ENCODE measurements at places on chromosomes 7 and 10.

DNA sequence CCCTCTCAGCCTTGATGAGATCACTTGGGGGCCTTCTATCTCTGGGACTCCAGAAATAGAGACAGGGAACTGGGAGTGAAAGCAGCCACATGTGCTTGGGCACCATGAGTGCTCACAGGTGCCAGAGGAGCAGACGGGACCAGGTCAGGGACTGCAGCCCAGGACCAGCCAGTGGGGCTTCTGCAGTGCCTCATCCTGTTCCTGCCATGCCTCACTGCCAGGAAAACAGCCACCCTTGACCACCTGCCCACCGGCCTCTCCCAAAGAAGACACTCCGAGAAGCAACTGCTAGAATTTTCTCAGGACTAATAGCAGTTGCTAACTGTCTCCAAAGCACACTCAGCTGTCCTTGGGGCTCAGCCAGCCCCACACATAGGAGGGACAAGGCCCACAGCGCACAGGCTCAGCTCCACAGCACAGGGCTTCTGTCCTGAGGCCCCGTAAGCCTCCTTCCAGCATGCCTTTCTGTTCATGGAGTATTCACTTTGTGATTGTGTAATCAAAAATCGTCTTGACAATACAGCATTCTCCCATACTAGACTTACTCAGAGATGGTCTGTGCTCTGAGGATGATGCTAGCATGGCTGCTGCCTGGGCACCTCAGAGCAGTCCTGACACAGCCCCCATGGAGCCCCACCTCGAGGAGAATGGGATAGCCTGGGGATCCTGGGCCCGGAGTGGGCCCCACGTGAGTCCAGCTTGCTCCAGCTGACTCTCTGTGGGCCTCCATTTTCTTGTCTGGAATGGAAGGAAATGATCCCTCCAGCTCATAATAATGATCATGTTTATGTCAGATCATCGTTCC, 115.7 kb upstream of the RET start:
- DNase-seq, result no peak

DNA sequence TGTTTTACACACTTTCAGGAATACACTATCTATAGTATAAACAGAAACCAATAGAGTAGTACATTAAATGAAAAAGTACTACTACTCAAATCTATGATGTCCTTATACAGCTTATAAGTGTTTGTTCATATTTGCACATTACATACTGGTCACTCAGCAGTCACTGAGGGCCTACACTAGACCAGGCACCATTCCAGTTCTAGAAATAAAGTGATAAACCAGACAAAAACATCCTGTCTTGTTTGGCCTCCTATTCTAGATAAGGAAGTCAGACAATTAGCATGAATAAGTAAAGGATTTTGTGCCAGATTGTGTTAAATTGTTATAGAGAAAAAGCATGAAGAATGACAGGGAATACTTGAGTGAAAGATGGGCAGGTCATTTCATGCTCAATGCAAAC, 219.0 kb downstream of the CRPPA start:
- DNase-seq, result no peak

DNA sequence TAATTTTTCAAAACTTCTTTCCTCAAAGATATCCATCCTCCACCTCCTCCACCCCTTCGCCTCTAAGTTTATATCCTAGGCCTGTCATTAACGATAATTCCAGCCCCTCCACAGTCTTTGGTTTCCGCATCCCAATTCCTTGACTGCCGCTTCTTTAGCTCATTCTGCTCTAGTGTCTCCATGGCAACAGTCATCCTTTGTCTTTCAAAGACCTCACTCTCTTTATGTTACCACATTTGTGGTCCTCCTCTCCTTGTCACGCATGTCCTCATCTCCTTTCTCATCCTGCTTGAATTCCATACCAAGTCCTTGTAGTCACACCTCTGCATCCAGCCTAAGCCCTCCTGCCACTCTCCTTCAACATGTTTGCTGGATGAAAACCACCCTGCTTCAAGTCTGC, 511.2 kb upstream of the KLF6 start:
- no peak for DNase-seq

- no peak for DNase-seq
These were observed 245.1 kb upstream of the AOAH start for GRCh38 chr7:36969376-36969775.

DNA sequence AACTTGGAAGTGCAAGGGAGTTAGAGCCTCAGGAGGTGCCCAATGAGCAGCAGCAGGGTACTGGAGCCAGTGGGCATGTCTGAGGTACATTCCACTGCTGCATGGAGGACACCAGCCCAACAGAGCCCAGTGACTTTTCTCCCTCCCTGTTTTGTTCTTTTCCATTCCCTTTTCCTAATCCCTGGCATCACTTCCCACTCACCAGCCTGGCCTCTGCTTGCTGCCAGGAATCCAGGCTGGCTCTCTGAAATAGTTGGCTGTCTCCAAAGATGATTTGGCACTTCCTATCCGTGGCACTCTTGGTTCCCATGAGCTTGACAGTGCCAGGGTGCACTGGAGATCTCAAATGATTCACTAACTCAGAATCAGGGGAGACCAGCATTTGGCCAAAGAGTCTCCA, 97.7 kb upstream of the ZPBP start:
- no peak for DNase-seq

DNA sequence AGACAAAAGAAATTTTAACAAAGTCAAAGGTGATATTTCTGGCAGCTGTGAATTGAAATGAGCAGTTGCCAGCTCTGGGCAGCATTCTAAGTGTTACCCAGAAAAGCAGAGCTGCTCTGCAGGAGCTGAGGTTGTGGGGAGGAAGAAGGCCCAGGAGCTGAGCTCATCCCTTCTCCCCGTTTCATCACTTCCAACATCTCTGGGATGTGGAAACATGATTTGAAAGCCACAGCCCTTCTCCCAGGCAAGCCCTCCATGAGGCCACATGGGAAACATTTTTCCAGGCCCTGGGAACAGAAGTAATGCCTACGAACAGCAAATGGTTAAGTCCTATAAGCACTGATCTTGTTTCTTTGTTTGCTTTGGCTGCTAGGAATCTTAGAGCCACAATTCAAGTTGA, 10.9 kb upstream of the DMBT1 start:
- DNase-seq, result no peak

DNA sequence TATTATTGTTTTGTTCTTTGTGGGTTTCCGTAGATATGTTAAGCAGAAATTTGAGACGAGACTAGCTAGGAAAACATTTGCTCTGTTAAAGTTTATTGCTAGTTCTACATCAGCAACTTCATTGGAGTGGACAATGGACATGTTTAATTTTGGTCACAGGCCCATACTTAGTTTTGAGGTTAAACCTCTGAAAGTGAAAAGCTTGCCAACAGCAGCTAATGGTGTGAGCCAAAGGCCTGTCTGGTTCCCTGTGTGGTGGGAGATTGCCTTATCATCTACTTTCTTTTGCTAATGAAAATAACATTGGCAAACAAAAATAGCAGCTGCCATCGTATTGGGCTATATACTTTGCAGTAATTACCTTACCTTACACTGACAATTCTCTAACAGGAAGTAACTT, 388.4 kb upstream of the FZD8 start:
- DNase-seq, result no peak

GRCh38 chr7:51242881-51243518, 73.6 kb downstream of the COBL start:
- no peak for DNase-seq

DNA sequence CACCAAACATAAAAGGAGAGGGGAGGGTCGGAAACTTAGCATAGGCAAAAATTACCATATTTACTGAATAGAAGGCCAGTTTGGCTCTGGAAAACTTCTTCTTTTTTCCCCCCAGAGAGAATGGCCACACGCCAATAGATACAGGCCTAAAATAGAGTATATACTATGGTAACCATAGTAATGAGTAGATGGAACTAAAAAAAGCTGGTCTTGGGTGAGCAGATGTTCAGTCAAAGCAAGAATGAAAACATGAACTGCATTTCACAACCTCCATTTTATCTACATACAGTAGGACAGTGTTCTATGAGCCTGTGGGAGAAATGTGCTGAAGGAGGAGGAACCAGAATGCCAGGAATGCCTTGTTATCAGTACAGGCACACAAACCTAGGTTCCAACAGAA, 141.7 kb upstream of the SEMA3A start:
- DNase-seq, result no peak

GRCh38 chr7:7122701-7123281, 59.6 kb upstream of the C1GALT1 start:
- DNase-seq, result no peak

- no peak for DNase-seq
These were observed 390.1 kb downstream of the GATA3 start for GRCh38 chr10:8444630-8445029.

DNA sequence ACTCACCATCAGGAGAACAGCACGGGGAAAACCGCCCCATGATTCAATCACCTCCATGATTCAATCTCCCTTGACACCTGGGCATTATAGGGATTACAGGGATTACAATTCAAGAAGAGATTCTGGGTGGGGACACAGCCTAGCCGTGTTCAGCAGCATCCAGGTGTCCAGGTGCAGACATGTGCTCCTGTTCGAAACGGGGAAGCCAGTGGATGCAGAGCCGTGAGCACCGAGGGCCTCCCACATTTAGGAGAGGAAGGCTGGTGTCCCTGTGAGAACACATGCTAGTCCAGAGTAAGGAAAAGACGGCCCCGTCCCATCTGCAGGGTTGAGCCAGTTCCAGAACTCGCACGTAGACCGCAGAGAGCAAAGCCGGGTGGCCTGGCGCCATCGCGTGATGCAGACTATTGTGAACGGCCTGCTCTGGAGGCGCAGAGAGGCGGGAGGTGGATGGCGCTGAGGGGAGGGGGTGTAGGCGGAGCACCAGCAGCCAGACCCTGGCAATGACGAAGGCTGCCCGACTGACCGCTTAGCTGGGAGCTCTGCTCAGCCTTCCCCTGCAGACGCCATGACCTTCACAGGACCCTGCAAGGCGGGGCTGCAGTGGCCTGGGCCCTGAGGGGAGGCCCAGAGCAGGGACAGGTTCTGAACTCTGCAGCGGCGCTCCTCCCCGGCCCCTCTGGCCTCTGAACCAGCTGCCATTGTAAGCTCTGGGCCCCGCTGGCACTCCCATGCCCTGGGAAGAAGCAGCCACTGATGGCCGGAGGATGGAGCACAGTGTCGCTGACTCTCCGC, 141.6 kb upstream of the TCERG1L start:
- DNase-seq, result no peak

DNA sequence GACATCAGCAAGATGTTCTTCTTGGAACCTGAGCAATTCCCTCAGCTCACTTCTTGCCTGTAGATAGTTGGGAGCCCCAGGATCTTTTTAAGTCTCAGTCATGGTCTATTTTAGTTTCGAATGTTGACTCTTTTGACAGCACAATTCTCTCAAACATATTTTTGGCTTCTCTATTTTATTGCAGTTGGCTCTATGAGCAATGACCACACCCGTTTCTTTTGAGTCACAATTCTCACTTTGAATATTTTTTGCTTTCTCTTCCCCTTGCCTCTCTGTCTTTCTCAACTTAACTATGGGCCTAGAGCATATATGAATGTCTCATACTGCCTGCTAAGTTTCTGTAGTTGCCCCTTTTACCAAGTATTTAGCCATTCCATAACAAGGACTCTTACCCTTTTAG, 222.8 kb downstream of the PTN start:
- no peak for DNase-seq

GRCh38 chr10:74813381-74814259, 12.8 kb upstream of the KAT6B start:
- no peak for DNase-seq

- DNase-seq, result no peak
These were observed 11.5 kb upstream of the TSGA13 start for GRCh38 chr7:130697820-130698219.

- no peak for DNase-seq
These were observed 222.5 kb upstream of the TCERG1L start for GRCh38 chr10:131533846-131534526.
